Renal cortex interstitium (tissue), 15 donors: ENCODE measurements at places on chromosomes 7 and 10.

- DNase-seq: no peak
Measured at GRCh38 chr10:67553254-67553653, 142.7 kb downstream of the CTNNA3 start.

DNA sequence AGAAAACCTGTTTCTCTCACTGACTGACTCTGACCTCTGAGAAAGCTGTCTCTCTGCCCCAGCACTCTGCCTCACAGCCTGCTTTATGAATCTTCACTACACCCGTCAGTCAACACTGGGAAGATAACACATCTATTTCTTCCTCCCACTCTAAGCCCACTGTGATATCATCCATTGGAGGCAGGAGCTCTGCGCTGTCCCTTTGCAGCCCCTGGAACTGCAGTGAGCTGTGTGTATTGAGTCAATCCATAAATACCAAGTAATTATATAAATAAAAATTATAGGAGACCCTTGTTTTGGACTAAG is 17.2 kb upstream of the FXYD4 start:
- no peak for DNase-seq

DNA sequence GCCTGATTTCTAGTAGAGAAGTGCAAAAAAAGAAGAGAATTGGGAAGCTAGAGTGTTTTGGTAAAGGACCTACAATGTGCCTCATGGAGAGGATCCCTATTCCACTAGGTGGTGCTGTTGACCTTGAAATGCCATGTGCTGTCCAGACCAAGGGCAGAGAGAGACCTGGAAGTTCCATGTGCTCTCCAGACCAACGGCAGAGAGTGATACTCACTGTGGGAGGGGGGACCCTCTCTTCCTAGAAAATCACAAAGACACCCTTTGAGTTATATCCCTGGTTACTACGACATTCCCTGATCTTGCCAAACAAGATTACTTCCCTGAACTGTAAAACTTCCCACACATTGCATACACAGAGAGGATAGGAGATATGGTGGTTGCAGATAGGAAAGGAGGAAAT is 212.7 kb upstream of the ZNF804B start:
- no peak for DNase-seq

DNA sequence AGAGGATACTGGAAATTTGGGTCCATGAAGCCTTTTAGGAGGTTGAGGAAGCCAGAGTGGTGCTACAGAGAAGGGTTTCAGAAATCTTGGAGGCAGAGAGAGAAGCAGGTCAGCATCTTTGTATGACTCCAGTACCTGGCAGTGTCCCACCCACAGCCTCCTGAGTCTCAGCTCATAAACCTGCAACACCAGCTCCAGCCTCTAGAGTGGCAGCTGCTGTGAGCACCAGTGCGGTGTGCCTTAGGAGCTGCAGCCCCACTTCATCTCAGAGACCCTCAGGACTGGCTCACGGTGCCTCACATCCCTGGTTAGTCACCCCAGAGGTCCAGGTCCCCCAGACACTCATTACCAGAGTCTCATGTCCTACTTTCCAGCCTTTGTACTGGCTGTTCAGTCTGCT is 84.8 kb upstream of the PRKAR2B start:
- DNase-seq: no peak

- DNase-seq: no peak
Measured at GRCh38 chr7:142720986-142721385, 28.3 kb upstream of the PRSS1 start.

DNA sequence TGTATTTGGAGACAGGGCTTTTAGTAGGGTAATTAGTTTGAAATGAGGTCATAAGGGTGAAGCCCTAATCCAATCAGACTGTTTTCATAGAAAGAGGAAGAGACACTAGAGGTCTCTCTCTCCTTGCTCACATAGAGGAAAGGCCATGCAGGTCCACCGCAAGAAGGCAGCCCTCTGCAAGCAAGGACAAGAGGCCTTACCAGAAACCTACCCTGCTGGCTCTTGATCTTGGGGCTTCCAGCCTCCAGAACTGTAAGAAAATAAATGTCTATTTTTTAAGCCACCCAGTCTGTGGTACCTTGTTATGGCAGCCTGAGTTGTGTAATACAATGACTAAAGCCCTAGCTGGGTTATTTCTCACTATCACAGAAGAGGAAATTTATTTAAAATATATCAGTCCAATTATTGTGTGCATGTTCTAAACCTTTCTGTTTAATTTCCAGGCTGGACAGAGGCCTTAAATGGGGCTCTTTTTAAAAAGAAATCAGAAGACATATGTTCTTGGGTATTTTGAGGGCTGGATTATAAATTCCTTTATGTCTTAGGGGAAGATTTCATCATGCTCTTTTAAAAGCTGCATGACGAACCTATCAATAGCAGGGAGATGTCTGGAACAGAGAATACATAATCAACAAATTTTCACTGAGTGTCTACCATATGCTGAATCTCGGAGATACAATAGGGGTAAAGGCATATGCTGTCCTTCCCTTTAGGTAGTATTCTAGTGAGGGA is 12.9 kb upstream of the TMEM26 start:
- no peak for DNase-seq

DNA sequence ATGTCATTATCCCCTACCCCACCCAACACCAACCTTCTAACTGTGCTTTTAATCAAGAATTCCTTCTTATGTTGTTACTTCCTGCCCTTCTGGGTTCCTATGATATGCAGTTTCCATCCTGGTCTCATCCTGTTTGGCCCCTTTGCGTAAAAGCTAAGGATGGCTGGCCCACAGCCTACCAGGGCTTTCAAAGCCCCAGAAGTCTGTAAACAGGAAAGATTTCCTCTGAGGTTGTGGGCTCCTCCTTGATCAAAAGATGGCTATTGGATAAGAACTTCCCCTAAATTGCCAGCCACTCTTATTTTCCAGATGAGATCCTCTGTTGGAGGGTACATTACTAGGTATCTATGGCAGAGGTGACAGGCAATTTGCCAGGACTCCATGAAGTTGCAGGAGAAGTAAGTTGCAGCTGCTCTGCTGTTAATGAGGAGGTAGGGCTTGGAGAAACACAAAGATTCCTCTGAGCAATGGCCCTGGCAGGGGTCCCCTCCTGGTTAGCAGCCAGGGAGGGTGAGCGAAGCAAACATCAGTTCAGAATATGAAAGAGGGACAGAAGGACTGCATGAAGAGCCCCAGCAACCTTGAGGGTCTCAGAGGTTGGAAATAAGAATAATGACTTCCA is 32.1 kb downstream of the NRP1 start:
- DNase-seq: no peak
